Natural killer cell (primary cell): ENCODE measurements at places on chromosomes 7 and 10. TPM values are rescaled to one million over a fixed set of nuclear protein-coding genes. Genes with fewer than 3 reads are reported as not detected.
A peak's percentile ranks its signal among the peaks of the same experiment; 100 is the strongest.

DNA sequence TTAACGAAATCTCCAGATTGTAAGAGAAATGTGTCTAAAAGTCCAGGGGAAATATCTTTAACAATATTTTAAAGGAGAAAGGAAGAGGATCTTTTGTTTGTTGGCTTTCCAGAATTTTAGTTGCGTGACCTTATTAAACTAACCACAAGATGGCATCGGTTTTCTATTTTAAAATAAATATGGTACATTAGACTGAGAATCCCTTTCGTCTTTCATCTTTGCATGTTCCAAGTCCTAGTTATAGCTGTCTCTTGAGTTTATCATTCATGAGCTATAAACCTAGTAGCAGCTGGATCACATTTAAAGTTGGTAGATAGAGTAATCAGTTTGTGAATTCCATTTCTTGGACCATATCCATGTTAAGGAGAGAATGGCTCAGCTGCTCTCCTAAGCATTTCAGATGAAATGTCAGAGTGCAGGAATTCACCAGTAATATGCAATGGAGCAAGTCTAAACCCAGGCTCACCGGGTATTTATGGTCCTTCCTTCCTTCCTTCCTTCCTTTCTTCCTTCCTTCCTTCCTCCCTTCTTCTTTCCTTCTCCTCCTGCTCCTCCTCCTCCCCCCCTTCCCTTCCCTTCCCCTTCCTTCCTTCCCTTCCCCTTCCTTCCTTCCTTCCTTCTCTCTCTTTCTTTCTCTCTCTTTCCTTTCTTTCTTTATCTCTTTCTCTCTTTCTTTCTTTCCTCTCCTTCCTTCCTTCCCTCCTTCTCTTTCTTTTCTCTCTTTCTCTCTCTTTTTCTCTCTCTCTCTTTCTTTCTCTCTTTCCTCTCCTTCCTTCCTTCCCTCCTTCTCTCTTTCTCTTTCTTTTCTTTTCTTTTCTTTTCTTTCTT lies 57.8 kb upstream of the RAB18 start:
- peak; percentile 61 for DNase-seq

GRCh38 chr7:155310425-155311114 lies 12.9 kb downstream of the INSIG1 start:
- no peak for DNase-seq

SEMA3A gene
- 0.21 TPM for total RNA-seq

GRCh38 chr7:102897856-102898531 lies 14.8 kb upstream of the LRRC17 start:
- DNase-seq, result no peak

HKDC1 gene
- 0.50 TPM for total RNA-seq
